ENCODE measurements at places on chromosomes 16 and 17.

DNA sequence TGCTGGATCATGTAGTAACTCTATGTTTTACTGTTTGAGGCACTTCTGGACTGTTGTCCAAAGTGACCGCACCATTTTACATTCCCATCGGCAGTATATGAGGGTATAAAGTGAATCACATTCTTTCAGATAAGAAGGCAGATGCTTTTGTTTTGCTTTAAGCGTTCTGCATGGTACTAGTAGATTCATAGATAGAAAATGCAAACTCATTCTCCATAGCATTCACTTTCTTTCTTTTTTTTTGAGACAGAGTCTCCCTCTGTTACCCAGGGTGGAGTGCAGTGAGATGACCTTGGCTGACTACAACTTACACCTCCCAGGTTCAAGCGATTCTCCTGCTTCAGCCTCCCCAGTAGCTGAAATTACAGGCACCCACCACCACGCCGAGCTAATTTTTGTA is 40.4 kb downstream of the TANGO6 start:
- DNase-seq, result no peak

- peak; percentile 48 for DNase-seq
Measured at GRCh38 chr16:6682142-6682811, 650.4 kb upstream of the RBFOX1 start.

- DNase-seq, result no peak
Measured at GRCh38 chr16:52563767-52564611, 17.0 kb upstream of the TOX3 start.

DNA sequence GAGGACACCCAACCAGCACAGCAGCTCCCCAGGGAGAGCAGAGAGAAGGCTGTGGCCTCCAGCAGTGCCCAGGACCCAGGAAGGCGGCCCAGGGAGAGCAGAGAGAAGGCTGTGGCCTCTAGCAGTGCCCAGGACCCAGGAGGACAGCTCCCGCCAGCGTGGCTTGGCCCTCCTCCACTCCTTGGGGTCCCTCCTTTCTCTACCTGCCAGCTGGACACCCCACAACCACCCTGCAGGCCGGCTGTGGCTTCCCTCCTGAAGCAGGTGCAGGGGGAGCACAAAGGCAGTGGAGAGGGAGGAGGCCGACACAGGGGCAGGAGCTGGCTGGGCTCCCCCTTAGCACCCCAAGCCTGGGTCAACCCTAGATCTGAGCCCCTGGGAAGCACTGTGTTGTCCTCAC is 54.1 kb upstream of the FASN start:
- DNase-seq, result no peak

DNA sequence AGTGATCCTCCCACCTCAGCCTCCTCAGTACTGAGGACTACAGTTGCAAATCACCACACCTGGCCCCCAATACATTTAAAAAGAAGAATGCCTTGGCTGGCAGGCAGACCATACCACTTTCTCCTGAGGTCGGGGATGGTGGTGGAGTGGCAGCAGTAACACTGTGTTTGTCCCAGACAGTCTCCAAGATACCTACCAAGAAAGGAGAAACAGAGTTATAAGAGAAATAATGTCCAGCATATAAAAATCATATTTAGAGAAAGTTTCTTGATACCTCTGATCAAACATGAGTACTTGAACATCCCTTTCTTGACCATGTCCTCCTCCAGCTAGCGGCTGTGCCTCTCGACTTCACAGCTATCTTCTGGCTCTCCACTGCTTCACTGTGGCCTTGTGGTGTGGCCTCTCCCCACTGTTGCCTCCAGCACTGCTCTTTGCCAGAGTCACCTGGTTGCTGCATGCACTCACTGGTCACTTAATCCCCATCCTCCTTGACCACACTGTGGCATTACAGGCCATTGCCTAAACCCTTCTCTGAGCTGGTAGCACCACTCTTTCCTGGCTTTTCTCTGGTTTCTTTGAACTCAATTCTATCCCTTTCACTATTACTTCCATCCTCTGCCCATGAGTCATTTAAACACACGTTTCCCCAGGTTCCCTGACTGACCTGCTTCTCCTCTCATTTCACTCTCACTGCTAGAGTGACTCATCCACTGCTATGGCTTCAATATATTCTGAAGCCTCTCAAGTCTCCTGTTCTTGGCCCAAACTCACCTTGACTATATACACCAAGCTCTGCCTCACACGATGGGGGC is 45.2 kb downstream of the XPO6 start:
- no peak for DNase-seq

- DNase-seq, result peak; percentile 68
Measured at GRCh38 chr17:8894673-8895578, 27.5 kb upstream of the PIK3R6 start.

DNA sequence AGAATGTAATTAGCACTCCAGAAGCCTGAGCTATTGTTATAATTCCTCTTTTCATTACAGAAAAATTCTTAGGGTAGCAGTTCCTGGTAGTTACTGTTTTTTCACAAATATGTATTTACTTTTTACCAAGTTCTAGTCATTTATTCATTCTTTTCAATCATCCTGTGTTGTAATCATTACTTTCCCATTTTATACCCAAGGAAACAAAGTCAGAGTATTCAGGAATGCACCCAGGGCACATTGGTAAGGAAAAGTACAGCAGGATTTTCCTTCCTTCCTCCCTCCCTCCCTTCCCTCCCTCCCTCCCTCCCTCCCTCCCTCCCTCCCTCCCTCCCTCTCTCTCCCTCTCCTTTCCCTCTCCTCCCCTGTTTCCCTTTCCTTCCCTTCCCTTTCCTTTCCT is 115.9 kb upstream of the RBFOX1 start:
- no peak for DNase-seq

DNA sequence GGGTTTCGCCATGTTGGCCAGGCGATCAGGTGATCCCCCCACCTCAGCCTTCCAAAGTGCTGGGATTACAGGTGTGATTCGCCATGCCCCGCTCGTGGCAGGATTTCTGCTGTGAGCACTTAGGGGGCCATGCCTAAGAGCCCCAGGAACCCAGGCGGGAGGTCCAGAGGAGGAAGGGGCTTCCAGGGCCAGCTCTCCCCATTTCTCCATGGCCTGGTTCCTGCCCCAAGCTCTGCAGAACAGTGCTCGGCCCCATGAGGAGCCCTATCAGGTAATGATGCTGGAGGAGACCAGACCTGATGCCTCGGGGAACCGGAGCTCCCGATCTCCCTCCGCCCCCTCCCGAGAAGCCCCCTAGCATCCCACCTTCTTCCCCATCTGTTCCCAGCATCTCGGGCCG is 53.6 kb downstream of the RMI2 start:
- no peak for DNase-seq

DNA sequence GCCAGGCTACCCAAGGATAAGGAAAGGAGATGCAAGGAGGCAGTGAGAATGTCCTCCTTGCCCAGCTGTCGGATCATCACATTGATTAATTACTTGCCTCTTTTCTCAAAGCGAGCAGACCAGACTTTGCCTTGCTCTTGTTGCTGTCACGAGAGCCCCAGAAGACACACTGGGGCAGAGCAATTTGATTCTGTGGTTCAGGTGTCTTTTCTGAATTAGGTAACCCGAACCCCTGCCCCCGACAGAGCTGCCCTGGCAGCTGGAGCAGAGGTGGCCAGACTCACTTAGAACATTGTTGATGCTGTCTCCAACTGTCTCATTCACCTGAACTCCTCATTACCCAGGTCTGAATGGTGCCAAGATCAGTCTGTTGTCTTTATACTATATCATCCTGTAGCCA is 34.3 kb downstream of the VAT1L start:
- no peak for DNase-seq

All from HAP-1 (cell line).